ENCODE measurements at places on chromosomes 12 and 14.

DNA sequence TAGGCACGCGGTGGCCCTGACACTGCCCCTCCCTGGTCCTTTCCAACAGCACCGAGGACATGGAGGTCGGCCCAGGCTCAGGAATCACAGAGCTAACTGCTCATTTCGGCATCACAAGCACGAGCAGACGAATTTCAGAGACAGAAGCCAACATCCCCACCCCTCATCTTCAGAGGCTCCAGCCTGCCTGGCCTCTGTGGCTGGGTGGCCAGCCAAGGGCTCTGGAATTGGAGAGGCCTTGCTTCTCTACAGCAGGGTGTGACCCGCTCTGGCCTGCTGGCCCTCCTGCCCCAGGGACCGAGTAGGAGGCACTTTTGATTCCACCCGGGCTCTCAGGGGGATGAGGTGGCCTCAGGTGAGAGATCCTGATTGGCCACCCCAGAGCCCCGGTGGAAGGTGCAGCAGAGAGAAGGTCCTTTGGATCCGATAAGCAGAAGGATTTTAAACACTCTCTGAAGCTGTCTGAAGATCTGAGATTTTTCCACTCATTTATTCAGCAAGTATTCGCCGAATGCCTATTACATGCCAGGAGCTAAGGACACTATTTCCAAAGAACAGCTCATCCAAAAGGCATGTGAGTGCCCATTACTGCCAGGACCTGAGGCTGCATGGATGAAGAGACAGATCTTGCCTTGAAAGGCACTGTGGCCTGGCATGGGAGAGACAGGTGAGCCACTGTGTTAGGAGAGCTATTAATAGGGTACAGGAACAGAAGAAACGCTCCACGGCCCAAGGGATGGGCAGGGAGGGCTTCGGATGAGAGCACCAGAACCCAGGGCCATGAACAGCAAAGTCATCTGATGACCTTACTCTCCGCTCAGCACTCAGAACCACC lies 10.2 kb downstream of the BAG5 start:
- no peak for DNase-seq

DNA sequence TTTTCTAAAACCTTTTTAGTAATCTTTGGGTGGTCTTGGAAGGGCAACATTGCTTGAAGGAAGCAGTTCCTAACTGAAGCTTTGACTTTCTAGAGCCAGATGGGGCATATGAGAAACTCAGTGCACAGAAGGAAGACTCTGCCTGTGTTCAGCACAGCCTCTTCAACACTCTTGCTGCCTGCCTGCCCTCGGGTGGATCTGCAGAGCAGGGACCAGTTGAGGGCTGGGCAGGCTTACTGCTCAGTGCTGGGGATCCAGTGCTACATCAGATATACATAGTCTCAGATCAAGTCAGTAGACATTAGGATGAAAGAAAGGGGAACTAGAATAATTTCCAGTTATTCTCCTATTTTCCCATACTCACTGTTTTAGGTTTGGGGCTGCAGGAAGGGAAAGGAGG lies 29.5 kb upstream of the TMX1 start:
- no peak for DNase-seq

DNA sequence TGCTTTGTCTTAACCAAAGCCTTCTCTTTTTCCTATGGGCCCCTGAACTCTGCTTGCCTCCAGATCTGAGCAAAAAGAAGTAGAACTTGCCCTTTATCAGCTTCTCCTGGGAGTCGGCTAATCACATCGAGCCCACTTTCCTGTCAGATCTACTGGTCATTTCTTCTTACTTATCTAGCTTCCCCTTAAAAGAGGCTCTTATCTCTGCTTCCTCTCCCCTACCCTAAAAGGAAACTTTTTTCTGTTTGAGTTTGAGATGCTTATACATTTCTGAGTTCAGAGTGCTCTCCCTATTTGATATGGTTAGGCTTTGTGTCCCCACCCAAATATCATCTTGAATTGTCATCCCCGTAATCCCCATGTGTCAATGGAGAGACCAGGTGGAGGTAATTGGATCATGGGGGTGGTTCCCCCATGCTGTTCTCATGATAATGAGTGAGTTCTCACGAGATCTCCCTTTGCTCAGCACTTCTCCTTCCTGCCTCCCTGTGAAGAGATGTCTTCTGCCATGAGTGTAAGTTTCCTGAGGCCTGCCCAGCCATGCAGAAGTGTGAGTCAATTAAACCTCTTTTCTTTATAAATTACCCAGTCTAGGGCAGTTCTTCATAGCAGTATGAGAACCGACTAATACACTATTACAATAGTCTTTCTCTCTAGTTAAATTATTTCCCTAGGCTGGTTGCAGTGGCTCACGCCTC lies 114.7 kb upstream of the AMN1 start:
- DNase-seq = no peak

DNA sequence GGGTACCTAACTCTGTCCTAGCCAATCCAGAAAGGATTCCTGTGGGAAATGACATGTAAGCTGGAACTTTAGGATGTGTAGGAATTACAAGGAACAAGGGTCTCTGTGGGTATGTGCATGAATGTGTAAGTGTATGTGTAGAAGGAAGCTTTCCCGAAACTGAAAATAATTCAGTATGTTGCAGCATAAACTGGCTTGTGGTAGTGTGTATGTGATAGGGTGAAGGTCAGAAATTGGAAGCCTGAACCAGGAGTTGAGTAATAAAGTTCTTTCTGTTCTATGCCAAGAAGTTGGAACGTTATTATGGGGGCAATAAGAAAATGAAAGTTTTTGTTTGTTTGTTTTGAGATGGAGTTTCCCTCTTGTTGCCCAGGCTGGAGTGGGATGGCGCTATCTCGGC lies 323.1 kb upstream of the KITLG start:
- DNase-seq = no peak

DNA sequence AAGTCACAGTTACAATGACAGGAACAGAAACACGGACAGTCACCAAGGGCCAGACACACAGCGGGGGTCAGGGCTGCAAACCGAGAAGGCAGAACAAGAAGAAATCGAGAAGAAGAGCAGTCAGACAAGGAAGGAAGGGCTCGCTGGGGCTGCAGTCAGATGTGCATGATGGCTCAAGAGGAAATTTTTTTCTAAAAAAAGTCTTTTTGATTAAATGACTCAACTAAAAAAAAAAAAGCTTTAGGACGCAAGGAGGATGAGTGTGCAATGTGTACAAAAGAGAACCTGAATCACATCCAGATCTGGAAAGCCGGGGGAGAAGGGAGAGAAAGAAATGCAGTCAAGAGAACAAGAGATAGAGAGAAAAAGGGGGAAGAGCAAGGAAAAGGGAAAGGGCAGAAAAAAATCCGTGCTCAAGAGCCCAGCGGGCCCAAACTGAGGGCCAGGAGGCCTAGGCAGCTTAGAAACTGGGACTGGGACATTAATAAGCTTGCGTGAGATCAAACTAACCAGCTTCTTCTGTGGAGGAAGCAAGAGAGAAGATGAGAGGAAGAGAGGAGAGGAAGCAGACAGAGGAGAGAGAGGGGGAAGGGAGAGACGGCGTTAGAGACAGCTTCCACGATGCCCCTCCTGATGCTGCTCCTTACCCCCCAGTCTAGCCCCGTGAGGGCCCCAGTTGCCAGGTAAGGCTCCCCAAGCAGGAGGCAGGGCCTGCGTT lies 6.7 kb downstream of the IFFO1 start:
- no peak for DNase-seq

- DNase-seq = no peak
Measured at GRCh38 chr12:6934110-6934509, 6.4 kb downstream of the ATN1 start.

- no peak for DNase-seq
Measured at GRCh38 chr12:127501916-127502315, 765.1 kb upstream of the TMEM132C start.

DNA sequence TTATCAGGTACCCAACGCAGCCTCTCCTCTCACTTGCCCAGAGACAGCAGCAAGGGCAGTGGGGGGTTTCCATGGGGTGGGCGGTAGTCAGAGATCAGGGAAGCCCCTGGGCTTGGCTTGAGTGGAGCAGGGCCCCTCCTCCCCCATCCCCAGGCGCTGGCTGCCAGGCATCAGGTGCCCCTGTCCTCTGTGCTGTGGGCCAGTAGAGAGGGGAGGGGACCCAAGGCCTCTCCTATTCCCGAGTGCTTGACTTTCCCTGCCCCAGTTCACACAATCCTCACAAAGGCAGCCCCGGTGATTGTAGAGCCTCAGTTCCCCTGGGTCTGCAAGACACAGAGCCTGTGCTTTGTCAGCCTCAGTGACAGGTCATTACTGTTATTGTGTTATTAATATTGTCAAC lies 57.7 kb downstream of the MVK start:
- no peak for DNase-seq

DNA sequence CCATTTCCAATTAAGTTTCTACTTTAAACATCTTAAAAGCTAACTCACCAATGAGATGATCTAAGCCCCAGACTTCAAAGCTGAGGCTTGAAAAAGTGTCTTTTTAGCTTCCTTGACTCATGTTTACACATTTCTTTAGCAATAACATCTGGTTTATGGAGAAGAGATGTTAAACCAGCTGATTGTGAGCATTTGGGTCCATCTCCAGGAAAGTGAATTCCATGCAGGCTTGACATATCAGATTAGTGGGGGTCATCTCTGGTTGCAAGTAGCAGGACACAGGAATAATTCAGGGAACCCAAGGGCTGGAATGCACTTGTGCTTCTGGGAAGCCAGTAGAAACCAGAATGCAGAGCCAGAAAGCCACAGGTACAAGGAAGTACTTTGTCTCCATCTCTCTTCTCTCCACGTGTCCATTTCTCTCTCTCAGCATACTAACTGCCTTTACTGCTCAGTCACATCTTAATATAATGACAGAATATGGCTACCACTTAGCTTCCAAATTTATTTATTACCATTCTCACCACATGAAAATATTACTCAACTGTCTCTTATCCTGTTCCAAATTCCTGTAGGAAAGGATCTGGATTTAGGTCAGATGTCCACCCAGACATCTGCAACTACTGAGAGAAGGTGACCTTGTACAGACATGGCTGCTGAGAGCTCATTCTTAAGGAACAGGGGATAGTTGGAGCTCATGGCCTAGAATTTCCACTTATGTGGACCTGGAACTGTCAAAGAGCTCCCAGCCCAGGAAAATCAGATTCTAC lies 104.4 kb downstream of the SCN8A start:
- DNase-seq = no peak

DNA sequence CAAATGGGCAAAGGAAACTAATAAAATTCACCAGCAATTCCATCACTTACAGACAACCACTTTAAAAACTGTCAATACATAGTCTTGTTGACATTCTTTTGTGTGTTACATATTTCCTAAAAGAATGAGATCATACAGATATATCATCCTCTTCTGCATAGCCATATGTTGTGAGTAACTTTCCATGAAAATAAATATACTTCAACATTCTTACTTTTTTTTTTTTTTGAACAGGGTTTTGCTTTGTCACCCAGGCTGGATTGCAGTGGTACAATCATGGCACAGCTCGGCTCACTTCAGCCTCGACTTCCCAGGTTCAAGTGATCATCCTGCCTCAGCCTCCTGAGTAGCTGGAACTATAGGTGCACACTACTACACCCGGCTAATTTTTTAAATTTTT lies 20.9 kb downstream of the ZC2HC1C start:
- no peak for DNase-seq

GRCh38 chr12:49093792-49094159 lies 825 bp downstream of the DHH start:
- DNase-seq = no peak
